ENCODE measurements at places on chromosomes 5 and 9.

DNA sequence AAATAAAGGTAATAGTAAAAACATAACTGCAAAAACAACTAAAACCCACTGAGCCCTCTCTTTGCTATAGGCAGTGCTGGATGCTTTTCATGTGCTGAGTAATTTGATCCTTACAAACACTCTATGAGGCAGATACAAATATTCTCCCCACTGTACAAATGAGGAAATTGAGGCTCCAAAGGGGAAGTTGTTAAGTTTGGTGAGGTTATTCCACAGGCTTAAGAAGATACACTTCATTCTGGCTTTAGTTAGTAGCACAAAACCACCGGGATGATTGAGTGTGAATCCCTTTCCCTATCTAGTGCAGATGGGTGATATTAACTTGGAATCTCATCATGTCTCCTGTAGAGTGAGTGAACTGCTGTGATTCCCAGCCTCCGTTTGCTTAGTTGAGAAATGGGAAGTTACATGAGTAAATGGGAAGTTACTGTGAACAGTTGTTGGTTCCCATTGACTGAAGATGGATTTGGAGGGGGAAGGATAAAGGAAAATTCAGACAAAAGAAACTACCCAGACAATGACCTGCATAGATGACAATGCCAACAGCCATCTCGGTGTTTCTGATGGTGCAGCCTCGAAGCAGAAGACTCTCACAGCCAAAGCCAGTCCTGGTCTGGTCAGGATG is 208.3 kb downstream of the ATP10B start:
- no peak for DNase-seq

- no peak for DNase-seq
Observed at GRCh38 chr5:17925276-17925675, 291.0 kb downstream of the TAF11L14 start.

DNA sequence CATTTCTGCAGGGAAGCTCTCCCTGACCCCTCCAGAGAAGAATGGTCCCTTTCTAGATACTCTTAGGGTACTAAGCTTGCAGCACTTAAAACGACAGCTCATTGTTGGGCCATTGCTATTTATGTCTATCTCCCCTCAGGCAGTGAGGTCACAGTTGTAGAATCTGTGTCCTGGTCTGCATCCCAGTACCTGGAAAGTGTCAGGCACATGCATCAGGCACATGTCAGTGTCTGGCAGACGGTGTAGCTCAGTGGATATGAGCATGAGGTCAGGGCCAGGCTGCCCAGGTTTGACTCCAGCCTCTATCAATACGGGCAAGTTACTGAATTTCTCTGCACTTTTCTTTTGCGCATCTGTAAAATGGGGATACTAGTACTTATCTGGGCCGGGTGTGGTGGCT is 22.2 kb upstream of the EEIG1 start:
- DNase-seq: no peak

DNA sequence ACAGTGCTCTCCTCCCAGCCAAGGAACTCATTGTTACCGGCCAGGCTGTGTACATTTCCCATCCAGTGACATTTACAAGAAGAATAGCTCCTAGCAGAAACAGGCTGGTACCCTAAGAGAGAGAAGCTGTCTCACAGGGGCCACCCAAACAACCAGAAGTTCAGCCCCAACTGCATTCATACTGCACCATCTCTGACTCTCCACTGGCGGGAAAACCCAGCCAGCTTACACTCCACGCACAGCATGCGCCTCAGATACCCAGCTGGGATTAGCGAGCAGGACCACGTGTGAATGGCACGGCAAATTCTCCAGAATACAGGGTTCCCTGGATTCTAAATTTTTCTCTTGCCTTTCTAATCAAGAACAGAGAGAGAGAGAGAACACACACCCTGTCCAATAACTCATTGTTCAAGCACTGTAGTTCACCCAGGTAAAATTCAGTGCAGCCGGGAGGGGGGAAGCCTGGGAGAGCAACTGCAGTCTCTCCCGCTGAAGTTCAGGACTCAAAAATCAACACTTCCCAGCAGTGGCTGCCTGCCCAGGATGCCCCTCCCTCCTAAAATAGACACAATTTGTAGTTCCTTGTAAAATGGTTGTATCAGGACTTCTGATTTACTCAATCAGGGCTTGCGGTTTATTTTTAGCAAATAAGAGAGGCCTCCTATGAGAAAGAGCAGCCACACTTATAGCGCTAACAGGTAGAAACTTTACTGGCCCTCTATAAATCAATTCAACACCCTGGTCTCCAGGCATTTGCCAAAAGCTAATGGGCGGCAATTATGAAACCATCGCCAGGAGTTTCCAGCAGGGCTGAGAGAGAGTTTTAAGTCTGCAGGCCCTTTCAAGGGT is 2.2 kb downstream of the COL23A1 start:
- no peak for DNase-seq
